ENCODE measurements at places on chromosomes 2 and 18.

- DNase-seq = no peak
Observed at GRCh38 chr2:128692895-128693742, 374.5 kb upstream of the HS6ST1 start.

DNA sequence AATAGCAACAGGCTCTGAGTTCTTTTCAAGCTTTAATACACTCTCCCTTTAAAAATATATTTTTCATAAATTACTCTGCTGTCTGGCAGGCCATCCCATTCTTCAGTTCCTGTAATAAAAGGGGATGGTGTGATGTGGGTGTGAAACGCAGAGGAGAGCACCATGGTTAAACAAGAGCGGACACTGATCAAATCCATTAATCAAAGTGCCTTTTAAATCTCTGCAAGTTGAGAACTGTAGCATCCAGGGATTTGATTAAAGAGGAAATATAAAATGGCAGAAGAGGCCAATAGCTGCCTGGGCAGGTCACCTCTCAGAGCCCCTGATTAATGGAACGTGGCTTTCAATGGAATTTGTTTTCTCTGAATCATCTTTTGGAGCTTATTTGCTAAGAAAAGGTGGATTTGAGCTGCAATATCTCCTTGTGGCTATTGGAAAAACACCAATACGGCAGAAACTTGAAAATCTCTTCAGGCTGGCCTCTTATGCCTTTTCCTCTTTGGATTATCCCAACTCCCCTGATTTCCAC is 96.9 kb downstream of the ACTR3 start:
- no peak for DNase-seq

DNA sequence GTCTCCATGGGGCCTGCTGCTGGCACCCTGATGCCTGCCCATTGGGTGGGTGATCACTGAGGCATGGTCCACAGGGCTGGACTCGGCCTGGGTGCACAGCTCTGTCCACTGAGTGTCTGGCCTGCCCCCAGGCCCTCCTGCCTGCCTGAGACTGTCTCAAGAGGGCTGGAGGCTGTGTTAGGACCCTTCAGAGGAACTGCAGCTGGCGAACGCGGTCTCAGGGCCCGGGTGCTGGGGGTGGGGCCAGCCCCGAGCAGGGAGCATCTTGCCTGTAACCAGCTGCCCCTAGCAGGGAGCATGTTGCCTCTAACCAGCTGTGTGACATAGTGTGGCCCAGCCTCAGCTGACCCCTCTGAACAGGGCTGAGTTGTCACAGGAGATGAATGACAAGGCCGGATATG is 50.0 kb downstream of the TWIST2 start:
- no peak for DNase-seq

GRCh38 chr2:74554820-74555531 is 456 bp downstream of the DOK1 start:
- DNase-seq = no peak

DNA sequence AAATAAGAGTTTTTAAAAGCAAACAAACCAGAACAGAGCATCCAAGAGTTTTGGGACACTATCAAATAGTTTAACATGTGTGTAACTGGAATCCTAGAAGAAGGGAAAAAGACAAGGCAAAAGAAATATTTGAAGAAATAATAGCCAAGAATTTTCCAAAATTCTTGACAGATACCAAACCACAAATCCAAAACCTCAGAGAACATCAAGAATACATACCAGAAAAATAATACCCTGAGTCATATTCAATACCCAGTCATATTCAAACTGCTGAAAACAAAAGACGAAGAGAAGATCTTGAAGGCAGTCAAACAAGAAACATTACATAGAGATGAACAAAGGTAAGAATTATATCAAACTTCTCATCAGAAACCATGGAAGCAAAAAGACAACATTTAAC is 22.9 kb downstream of the INO80C start:
- no peak for DNase-seq

GRCh38 chr2:145041706-145042105 is 521.8 kb upstream of the ZEB2 start:
- no peak for DNase-seq

GRCh38 chr2:153641046-153641445 is 162.5 kb upstream of the RPRM start:
- no peak for DNase-seq

DNA sequence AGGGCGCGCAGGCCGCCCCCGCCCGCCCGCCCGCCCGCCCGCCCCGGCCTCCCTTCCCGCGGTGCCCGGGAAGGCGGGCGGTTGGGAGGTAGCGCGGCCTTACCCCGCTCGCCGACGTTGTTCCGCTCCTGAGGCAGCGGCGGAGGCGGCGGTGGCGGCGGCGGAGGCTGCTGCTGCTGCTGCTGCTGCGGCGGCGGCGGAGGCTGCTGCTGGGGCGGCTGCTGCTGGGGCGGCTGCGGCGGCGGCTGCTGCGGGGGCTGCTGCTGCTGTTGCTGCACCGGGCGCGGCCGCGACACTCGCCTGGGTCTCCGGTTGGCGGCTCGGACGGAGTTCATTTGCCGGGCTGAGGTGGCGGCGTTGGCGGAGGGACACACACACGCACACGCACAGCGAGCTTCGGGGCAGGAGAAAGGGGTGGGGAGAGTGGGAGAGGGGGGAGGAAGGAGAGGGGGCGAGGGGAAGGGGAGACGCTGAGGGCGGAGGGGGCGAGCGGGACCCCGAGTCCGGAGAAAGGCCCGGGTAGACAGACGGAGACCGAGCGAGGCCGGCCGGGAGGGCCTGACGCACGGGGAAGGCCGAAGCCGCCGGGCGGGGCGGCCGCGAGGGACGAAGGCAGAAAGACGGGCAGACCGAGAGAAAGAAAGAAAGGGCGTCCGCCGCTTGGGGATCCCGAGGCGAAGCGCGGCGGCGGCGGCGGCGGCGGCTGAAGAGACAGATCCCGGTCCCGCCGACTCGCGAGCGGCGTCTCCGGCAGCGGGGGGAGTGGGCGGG is 727 bp downstream of the FBXO11 start:
- DNase-seq = no peak

- DNase-seq = no peak
Observed at GRCh38 chr2:108898315-108899082, 90.5 kb downstream of the EDAR start.

DNA sequence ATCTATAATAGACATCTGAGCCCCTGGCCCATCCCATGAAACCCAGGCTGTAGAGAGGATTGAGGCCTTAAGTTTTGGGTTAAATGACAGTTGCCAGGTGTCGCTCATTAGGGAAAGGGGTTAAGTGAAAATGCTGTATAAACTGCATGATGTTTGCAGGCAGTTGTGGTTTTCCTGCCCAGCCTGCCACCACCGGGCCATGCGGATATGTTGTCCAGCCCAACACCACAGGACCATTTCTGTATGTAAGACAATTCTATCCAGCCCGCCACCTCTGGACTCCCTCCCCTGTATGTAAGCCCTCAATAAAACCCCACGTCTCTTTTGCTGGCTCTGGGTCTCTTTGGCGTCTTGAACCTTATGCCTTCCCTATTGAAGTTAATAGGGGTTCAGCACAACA is 110.7 kb downstream of the XRCC5 start:
- DNase-seq = no peak

DNA sequence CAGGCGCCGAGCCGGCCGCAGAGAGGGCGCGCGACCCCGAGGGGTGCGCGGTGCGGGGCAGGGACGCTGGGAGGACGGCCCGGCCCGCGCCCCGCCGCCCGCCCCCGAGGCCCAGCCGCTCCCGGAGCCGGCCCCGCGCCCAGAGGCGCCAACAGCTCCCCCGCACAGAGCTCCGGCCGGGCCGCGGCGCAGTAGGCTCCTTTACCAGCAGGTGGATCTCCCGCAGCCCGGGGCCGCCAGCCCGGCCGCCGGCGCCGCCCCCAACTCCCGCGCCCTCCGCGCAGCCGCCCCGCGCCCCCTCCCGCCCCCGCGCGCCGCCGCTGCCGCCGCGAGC is 258 bp downstream of the MGAT4A start:
- no peak for DNase-seq

- no peak for DNase-seq
Observed at GRCh38 chr2:30807249-30807648, at the start of gene CAPN13. CAPN13 (minus strand) TSS chr2:30807446; CDS start chr2:30787325, 20,121 bp downstream.

DNA sequence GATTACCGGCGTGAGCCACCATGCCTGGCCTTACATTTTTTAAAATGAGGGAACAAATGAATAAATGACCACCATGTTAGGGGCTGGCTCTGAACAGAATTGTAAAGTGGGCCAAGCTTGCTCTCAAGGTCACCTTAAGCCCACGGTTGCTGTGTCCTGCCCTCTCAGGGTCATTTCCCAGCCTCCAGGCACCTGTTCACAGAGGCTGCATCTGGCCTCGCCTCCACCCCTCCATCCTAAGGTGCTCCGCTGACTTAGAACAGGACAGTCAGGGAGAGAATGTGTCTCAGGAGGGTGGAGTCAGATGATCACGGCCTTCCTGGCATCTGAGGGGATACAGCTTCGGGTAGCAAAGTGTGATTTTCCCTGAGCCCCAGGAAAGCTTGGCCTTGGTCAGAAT is 7.3 kb downstream of the SFTPB start:
- DNase-seq = no peak

GRCh38 chr2:235659767-235660322 is 166.0 kb downstream of the AGAP1 start:
- DNase-seq = peak; percentile 69

GRCh38 chr2:224398289-224398688 is 3.6 kb downstream of the FAM124B start:
- DNase-seq = no peak

- DNase-seq = no peak
Observed at GRCh38 chr2:114442510-114442909, at the start of gene DPP10. DPP10 (plus strand) TSS chr2:114442641.

- no peak for DNase-seq
Observed at GRCh38 chr2:239241431-239241960, 159.3 kb downstream of the HDAC4 start.

DNA sequence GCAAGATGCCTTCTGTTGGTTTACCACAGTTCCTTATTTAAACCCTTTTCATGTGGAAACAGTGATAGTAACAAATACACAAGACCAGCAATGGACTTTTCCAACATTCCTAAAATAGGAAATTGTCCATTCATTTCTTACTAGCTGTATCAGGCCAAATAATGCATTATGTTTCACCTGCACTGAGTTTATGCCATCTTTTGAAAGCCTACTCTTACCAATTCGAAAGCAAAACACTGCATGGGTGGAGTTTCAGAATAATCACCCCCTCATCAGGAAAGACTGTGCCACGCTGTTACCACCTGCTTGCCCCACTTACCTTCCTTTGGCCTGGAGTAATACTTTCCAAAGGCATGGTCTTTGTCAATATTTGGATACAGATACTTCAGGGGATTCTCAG is 37.5 kb downstream of the STAT1 start:
- DNase-seq = no peak

- no peak for DNase-seq
Observed at GRCh38 chr2:105943977-105944376, 199.3 kb downstream of the NCK2 start.

DNA sequence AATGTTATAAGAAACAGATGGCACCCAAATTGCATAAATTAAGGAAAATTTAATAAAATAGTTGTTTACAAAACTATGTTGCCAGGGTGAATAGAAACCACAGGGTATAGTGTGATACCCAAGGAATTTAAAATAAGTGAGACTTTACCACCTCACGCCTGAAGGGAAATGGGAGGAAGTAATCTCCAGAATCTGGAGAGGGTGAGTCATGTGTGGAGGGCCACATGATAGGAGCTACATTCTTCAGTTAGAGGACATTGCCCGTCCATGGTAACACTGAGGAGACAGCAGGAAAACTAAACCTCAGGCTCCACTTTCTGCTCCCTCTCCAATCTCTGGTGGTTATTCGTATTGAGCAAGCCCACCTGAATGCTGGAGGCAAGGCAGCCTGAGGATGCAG is 97.2 kb upstream of the NXPH2 start:
- no peak for DNase-seq

DNA sequence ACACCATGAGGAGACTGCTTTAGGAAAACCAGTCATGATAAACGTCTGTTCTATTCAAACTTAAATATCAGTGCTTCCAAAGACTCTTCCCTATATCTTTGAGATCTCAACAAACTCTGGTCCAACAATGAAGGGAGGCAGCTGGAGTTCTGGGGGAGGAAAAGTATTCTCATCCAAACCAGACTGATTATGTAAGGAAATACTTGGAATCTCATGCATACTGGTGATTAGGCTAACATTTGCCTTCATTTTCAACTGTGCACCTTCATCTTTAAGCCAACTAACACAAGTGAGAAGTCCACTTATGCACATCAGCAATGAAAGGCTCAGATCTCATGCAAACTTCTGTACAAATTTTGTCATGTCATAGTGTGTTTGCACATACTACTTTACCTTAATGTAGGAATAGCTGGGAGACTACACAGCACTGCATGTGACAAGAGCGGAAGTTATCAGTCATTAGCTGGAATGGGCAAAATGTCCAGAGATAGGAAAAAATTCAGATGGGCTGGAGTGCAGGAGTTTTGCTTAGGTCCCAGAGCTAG is 67.5 kb upstream of the STK17B start:
- DNase-seq = no peak

DNA sequence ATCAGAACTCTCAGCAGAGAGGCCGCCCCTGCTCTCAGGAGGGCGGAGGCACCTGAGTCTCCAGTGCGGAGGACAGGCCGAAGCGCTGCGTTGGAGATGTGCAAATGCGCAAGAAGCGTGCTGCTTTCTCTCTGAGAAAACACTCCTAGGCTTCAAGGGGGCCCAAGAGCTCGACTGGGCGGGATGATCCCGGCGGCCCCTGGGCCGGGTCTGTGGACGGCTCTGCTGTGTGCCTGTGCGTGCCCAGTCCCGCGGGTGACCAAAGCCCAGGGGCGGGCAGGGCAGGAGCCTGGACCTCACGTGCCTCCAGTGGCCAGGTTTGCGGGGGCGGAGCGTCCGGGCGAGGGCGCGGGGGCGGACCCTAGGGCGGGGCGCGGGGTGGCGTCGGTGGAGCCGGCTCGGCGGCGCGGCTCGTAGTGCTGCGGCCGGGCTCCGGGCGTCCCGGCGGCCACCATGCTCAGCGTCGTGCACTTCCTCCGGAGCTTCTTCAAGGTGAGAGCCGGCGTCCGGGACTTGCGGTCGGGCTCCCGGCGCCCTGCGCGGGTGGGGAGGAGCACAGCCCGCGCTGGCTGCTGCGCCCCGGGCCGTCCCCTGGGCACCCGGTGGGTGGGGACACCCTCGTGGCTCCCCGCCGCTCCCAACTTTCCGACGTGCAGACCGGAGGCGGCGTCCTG is at the start of gene ARHGEF4:
ARHGEF4 (plus strand) TSS at position 414 of the 674 bp plus-strand sequence; CDS start at position 454, 40 bp downstream.
- DNase-seq = no peak

Measured in non-pigmented ciliary epithelial cell (primary cell).